ENCODE measurements at places on chromosomes 11 and 22.
A peak's percentile ranks its signal among the peaks of the same experiment; 100 is the strongest.

DNA sequence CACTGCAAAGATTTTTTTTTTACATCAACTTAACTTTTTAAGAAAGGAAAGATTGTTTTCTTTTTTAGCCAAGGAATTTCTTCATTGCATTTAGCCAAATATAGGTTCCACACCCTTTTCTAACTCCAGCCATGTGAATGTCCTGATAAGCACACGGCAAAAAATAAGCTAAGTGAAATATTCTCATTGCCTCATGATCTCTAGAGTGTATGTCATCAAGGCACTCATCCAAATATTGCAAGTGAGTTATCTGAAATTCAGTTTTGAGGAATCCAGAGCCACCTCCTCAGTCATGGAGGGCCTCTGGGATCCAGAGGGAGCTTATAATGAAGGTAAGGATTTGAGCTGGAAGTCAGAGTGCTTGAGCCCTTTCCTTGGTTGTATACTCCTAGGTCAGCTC, 80.0 kb downstream of the BLID start:
- DNase-seq: no peak

- no peak for DNase-seq
Observed at GRCh38 chr11:126696982-126697381, 303.6 kb downstream of the KIRREL3 start.

GRCh38 chr11:38330578-38330977, 1732.5 kb upstream of the RAG2 start:
- no peak for DNase-seq

DNA sequence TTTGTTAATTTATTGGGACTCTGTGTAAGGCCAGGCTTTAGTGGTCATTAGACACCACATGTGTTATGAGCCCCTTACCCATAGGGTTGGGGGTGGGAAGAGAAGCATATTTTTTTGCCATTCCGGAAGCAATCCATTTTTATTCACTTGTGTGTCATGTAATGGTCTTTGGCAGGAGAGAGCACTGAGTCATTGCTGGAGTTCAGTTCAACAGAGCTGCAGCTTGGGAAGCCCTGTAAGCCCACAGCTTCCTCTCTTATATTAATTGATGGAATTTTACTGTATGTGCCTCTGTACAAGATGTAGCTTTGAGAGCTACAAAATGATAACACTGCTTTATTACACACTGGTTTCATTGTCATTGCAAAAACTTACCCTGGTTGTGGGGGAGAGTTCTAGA, 177.3 kb upstream of the SORL1-AS1 start:
- no peak for DNase-seq

DNA sequence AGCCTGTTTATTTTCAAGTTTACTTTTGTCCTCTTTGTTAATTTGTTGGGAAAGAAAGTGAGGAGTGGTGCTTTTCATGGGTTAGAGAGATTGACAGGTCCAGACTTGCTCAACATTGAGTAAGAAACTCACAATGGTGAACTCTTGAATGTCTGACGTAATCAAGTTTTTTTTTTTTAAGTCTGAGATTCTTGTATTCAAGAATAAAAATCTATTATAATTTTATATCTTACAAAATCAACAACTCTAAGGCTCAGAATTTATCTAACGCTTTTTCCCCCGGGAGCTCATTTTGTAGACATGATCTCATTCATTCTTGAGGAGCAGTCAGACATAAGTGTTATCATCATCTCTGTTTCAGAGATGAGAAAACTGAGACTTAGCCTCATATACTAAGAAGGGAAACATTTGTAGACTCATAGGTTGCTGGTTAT, 39.1 kb upstream of the SPTBN2 start:
- DNase-seq: no peak

- no peak for DNase-seq
Observed at GRCh38 chr22:30185129-30185528, 61.4 kb downstream of the LIF start.

- DNase-seq: no peak
Observed at GRCh38 chr11:127274328-127274676, 273.7 kb upstream of the KIRREL3 start.

- peak; percentile 63 for DNase-seq
Observed at GRCh38 chr11:119525180-119525866, 102.4 kb upstream of the THY1 start.

DNA sequence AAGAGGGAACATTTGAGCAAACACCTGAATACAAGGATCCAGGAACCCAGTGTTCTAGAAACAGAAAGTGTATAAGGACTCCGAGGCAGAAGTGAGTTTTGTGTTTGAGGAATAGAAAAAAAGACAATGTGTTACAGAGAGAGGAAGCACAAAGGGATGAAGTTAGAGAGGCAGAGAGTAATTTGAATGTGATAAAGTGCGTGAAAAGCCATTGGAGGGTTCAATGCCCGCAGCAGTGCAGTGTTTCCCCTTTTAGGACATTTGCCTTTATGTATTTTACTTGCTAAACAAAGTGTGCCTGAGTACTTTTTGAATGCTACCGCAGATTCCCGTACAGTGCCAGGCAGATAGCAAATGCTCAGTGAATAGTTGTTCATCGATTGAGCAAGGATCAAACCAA, 508.5 kb downstream of the RAB38 start:
- DNase-seq: no peak

- DNase-seq: no peak
Observed at GRCh38 chr11:35183326-35183925, 44.5 kb downstream of the CD44 start.

- no peak for DNase-seq
Observed at GRCh38 chr11:92045301-92045700, 179.3 kb upstream of the FAT3 start.

DNA sequence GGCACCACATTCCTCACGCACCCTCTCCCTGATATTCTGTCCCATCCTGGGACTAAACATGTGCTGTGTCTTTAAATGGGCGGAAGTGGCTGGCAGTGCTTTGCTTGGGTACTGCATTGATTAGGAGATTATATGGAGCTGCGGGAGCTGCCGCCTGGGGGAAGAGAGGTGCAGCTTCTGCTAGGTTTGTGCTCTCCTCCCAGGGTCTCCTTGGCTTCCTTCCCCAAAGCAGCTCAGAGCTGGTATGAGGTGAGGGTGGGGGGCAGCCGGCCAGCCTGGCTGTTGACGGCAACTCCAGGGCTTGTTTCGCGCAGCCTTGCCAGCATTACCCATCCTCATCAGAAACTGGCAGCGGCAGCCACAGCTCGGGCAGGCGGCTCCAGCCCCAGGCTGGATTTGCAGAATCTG, 95.4 kb downstream of the GRAMD1B start:
- DNase-seq: no peak

- DNase-seq: no peak
Observed at GRCh38 chr11:12587333-12587991, 86.8 kb upstream of the TEAD1 start.

DNA sequence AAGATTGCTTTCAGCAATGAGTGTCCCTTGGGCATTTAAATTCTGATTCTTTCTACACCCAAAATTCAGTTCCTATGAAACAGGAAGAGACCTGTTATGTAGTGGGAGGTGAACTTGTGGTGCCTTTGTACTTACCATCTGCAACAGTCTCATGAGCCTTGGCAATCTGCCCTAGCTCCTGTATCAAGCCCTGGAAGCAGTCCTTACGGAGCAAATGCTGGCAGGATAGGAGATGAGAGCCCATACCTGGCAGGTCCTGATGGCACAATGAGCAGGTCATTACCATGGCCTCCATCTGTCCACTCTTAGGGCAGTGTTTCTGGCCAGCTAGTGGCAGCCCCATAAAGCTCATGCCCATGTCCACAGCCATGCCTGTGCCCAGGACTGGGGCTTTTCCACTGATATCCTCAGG, 10.8 kb downstream of the TRIM66 start:
- no peak for DNase-seq

- no peak for DNase-seq
Observed at GRCh38 chr11:61514050-61514917, 5.7 kb downstream of the LRRC10B start.

DNA sequence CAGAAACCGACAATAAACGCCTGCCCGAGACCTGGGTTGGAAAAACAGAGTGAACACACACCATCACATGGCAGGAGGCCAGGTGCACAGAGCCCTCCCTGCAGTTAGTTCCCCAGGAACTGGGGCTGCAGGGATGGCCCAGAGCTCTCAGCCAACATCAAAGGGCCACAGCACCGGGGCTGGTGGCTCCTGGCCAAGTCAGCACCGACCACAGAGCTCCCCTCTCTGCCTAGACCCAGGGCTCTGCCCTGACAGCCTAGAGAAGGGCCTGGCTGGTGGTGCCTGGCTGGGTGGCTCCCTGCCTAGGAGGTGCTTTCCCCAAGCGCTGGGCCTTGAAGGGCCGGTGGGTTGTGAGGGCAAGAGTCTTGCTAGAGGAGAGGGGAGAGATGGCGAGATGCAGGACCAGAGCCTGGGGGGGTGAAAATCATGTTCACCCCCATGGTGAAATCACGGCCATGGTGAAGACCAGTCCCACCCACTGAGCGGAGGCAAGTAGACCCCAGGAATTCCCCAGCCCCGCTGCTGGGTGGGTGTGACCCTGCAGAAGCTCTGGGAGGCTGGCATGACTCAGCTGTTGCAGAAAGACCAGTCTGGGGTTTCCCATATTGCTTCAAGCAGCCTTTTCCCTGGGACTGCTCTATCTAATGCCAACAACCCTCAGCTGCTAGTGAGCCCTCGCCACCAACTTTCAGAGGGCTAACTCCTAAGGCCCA, 7.2 kb upstream of the BID start:
- DNase-seq: peak; percentile 80

- DNase-seq: peak; percentile 13
Observed at GRCh38 chr11:65437436-65438227, 15.0 kb downstream of the NEAT1 start.

DNA sequence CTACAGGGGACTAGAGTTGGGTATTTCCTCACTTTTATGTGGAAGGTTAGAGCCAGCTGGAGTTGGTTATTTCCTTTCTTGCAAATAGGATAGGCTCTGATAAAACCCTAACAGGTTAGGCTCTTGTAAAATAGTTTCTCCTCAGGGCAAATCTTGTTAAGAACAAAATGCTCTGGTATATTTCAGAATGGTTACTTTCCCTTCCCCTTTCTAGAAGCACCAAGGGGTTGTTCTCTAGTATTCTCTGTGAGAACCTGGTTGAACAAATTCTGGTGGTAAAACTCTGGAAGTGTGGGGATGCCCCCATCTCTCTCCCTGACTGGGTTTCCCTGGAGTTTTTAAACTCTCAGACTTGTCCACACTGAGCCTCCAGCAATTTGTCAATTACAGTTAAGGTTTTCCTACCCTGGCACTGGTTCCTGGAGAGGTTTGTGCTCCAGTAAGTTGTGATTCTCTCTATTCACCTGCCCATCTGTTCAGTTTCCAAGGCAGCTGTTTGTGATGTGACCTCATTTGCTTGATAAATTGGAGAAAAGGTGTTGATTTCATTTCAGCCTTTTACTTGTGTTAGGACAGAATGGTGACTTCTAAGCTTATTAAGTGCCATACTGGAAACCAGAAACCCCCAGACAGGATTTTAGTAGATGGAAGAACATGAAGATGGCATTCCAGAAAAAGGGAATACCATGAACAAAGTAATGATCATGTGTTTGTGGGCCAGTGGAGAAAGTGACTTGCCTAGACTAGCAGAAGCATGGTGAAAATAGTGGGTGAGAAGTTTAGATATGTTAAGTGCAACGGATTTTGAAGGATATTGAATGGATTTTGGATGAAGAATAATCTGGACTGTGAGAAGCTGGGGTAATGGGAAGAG, 64.6 kb downstream of the EXT2 start:
- no peak for DNase-seq

GRCh38 chr22:43331698-43332097, 11.5 kb downstream of the SCUBE1 start:
- DNase-seq: no peak

DNA sequence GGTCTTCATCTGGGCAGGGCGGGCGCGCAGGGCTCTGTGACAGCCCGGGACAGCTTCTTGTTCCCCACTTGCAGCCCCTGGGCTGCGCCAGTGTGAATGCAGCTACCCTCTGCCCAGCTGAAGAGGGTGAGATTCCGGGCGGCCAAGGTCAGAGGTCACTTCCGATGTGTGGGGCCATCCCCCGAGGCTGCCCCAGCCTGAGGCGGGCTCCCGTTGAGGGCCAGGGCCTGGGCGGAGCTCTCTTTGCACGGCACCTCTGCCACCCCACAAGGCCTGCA, 23.9 kb downstream of the MOB2 start:
- DNase-seq: no peak

DNA sequence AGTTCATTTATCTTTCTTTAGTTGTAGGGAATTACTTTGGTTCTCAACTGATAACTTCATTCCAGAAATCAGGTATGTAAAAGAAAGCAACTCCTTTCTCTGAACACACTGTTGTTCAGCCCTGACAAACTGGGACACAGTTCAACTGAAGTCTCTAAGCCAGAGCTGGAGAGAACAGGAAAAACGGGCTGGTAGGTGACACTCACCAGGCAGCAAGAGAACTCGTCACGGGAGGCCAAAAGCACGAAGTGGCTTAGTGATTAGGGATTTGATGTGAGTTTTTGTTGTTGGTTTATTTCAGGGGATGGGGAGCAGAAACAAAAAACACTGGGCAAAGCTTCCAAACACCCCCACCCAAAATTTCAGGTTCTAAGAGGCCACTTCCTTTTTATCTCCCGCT, 54.1 kb downstream of the MYH9 start:
- DNase-seq: no peak

GRCh38 chr22:37394341-37394740, 32.9 kb downstream of the ELFN2 start:
- no peak for DNase-seq

DNA sequence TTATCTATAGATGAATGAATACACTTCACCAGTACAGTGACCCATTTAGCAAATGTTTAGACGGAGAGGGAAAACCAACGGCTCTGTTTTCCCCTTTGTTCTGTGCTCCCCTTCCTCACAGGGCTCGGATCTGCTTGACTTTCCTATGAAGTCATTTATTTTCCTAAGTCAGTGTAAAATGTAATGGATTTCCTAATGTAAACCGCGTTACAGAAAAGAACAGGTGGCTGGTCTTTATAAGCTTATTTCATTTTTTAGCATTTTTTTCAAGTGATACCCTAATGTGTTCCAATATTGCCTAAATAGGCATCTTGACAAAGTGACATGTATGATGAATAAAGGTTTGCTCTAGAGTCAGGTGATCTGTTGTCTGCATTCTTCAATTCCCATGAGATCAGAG, 207.5 kb downstream of the PGR start:
- no peak for DNase-seq

- DNase-seq: peak; percentile 83
Observed at GRCh38 chr11:95067039-95067840, 521 bp downstream of the SRSF8 start.

DNA sequence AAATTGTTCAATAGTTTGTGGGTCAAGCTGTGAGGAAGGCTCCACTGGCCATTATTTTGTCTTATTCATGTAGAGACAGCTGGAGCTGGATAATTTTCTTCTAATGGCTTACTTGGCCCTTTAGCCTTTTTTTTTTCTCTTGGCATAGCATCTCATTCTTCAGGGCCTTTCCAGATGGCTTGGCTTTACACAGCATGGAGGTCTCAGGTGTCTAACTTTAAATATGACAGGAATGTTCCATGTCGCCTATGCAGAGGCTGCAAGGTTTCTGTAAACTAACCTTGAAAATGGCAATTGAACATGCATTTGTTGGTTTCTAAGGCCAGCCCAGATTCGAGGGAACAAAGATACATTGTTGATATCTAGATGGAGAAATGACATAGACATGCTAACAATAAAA, 247.9 kb upstream of the CNTN5 start:
- no peak for DNase-seq

Measured in inflammatory macrophage (primary cell).